ENCODE measurements at places on chromosomes 7 and 10. TPM values are rescaled to one million over a fixed set of nuclear protein-coding genes. Genes with fewer than 3 reads are reported as not detected.

The CELF2 gene
- total RNA-seq, result 209 TPM

GRCh38 chr10:28661035-28661434, 16.3 kb upstream of the BAMBI start:
- DNase-seq, result no peak

DNA sequence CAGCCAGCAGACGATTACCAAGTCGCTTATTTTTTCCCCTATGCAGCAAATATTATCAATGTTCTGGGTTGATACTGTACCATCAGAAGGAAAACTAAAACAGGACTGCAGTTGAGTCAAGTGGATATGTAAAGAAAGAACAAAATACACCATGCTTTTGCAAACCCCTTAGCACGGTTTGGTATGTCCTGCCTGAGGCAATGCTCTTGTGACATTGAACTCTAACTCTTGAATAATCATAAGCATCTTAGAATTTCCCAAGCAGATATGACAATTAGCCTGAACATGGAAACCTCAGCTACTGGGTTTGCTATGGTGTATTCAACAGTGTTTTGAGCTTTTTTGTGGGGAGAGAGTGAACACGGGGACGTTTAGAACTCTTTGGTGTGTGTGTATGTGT, 107.4 kb downstream of the ETV1 start:
- no peak for DNase-seq

GRCh38 chr10:129992356-129992755, 28.3 kb upstream of the EBF3 start:
- no peak for DNase-seq

- DNase-seq, result no peak
Observed at GRCh38 chr10:75434291-75434690, 2.9 kb downstream of the LRMDA start.

- no peak for DNase-seq
Observed at GRCh38 chr7:90850471-90850870, 254.3 kb downstream of the CDK14 start.

- no peak for DNase-seq
Observed at GRCh38 chr7:18421297-18422002, 74.1 kb upstream of the HDAC9 start.

Data from dorsolateral prefrontal cortex (tissue), 122 donors.